Left lung (tissue), 14 donors: ENCODE measurements at places on chromosomes 6 and 20. TPM values are rescaled to one million over a fixed set of nuclear protein-coding genes. Genes with fewer than 3 reads are reported as not detected.

Gene PPP1R16B
- polyA plus RNA-seq: 10.8 TPM

Gene ZSWIM1
- polyA plus RNA-seq: 14.8 TPM

Gene PLCB4
- 8.3 TPM for polyA plus RNA-seq

Gene RTEL1
- 20.3 TPM for polyA plus RNA-seq

Gene PTGIS
- polyA plus RNA-seq: 8.2 TPM

Gene ZBTB46
- 13.8 TPM for polyA plus RNA-seq

Gene STX11
- 1.8 TPM for polyA plus RNA-seq

- no peaks in the 10 kb centered on the region for H3K36me3 ChIP-seq
- H3K4me1 ChIP-seq: peaks cover 13% of the 10 kb centered on the region
- H3K27ac ChIP-seq: no peak overlapping the region
- no peak for DNase-seq
These were observed 2.0 kb upstream of the DUSP22 start for GRCh38 chr6:290111-290922.

GRCh38 chr6:20364327-20364726 is 37.4 kb upstream of the E2F3 start:
- no peak overlapping the region for H3K4me3 ChIP-seq
- H3K27ac ChIP-seq: no peak overlapping the region

GRCh38 chr6:110353457-110354001 is 4.6 kb downstream of the METTL24 start:
- H3K4me3 ChIP-seq: no peak overlapping the region
- no peaks in the 10 kb centered on the region for H3K36me3 ChIP-seq
- H3K27ac ChIP-seq: peak overlapping the region; percentile 20

DNA sequence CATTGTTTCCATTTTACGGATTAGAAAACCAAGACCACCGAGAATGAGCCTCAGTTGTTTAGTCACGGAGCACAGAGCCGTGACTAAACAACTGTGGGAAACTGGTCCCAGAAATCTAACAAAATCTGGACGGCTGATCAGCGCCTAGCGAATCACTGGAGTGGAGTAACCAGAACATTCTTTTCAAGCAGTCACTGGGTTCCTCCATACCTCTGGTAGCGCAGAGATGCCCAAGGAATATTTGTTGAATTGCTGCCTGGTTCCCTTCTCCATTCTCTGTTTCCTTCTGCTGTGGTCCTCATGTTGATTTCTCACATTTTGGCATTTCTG is 62.0 kb downstream of the GPX5 start:
- DNase-seq: no peak
- no peaks in the 10 kb centered on the region for H3K4me1 ChIP-seq
- no peak overlapping the region for H3K27ac ChIP-seq
- peak overlapping the region; percentile 43 for H3K4me3 ChIP-seq
- no peaks in the 10 kb centered on the region for H3K36me3 ChIP-seq
- H3K27me3 ChIP-seq: peaks cover 95% of the 10 kb centered on the region

DNA sequence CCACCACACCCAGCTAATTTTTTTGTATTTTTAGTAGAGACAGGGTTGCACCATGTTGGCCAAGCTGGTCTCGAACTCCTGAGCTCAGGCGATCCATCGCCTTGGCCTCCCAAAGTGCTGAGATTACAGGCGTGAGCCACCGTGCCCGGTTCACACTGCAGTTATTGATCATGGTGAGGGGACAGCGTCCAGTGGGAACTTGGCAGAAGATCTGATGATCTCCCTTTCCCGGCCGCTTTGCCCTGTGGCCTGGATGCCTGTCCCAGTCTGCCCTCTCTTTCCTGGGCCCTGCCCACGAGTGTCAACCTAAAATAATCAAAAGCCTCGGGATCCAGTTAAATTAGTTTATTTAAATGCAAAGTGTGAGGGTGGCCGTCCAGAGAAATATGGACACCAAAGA is 42.2 kb downstream of the CPNE5 start:
- no peaks in the 10 kb centered on the region for H3K4me1 ChIP-seq
- H3K27me3 ChIP-seq: no peaks in the 10 kb centered on the region
- DNase-seq: no peak
- H3K4me3 ChIP-seq: no peak overlapping the region

- H3K36me3 ChIP-seq: no peaks in the 10 kb centered on the region
- no peak for DNase-seq
- H3K27ac ChIP-seq: peak overlapping the region; percentile 59
- H3K27me3 ChIP-seq: no peaks in the 10 kb centered on the region
- H3K4me1 ChIP-seq: peaks cover 14% of the 10 kb centered on the region
These were observed 102.4 kb upstream of the SUPT3H start for GRCh38 chr6:45479834-45480751.

GRCh38 chr6:79070206-79070825 is 7.7 kb downstream of the PHIP start:
- H3K36me3 ChIP-seq: peaks cover 8% of the 10 kb centered on the region
- no peak for DNase-seq
- H3K27ac ChIP-seq: no peak overlapping the region
- no peaks in the 10 kb centered on the region for H3K27me3 ChIP-seq
- H3K4me1 ChIP-seq: peaks cover 8% of the 10 kb centered on the region

DNA sequence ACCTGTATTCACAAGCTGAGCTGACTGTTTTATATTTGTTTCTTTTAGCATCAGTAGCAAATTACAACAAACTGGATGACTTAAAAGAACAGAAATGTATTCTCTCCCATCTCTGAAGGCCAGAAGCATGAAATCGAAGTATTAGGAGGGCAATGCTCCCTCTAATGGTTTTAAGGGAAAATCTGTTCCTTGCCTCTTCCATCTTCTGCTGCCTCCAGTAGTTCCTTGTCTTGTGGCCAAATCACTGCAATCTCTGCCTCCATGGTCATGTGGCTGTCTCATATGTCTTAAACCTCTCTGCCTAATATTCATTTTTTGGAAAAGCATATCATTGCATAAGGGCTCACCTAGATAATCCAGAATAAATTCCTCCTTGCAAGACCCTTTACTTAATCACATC is 25.2 kb upstream of the ASCC3 start:
- no peak overlapping the region for H3K4me3 ChIP-seq
- no peaks in the 10 kb centered on the region for H3K27me3 ChIP-seq
- no peak for DNase-seq
- no peak overlapping the region for H3K27ac ChIP-seq
- no peaks in the 10 kb centered on the region for H3K36me3 ChIP-seq

- DNase-seq: no peak
- H3K27me3 ChIP-seq: no peaks in the 10 kb centered on the region
- H3K4me1 ChIP-seq: no peaks in the 10 kb centered on the region
- H3K27ac ChIP-seq: no peak overlapping the region
These were observed 18.8 kb downstream of the PLCB4 start for GRCh38 chr20:9087531-9088217.

DNA sequence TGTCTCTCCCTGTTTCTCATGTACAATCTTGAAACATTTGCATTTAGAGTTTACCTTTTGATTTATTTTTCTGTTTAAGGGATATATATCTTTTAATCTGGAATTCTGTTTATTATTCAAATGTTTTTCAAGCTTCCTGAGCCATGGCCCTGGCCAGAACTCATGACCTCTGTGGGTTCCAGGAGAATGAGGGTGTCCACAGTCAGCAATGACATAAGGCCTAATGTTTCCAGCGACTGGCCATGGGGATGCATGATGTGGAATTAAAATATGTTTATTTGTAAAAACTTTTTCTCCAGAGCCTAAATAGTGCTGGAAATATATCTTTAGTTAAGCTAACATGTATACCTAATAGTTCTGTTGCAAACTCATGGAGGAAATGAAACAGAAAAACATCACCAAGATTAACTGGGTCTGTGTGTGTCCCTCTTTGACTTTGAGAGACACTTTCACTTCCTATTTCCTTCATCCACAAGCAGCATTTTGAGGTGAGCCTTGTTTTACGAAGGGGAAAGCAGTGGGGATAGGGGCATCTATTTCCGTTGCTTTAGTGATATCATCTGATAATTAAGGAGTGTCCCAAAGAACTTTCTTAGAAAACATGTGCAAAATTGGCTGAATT is 87.6 kb downstream of the SMOC2 start:
- H3K4me3 ChIP-seq: no peak overlapping the region
- H3K36me3 ChIP-seq: no peaks in the 10 kb centered on the region
- no peaks in the 10 kb centered on the region for H3K4me1 ChIP-seq
- no peak for DNase-seq

- no peaks in the 10 kb centered on the region for H3K27me3 ChIP-seq
- no peak overlapping the region for H3K4me3 ChIP-seq
- H3K36me3 ChIP-seq: no peaks in the 10 kb centered on the region
These were observed 217.1 kb downstream of the ALDH8A1 start for GRCh38 chr6:134732763-134733162.

- no peak overlapping the region for H3K4me3 ChIP-seq
- H3K27ac ChIP-seq: no peak overlapping the region
These were observed 39.8 kb upstream of the SLC17A4 start for GRCh38 chr6:25714765-25715164.

DNA sequence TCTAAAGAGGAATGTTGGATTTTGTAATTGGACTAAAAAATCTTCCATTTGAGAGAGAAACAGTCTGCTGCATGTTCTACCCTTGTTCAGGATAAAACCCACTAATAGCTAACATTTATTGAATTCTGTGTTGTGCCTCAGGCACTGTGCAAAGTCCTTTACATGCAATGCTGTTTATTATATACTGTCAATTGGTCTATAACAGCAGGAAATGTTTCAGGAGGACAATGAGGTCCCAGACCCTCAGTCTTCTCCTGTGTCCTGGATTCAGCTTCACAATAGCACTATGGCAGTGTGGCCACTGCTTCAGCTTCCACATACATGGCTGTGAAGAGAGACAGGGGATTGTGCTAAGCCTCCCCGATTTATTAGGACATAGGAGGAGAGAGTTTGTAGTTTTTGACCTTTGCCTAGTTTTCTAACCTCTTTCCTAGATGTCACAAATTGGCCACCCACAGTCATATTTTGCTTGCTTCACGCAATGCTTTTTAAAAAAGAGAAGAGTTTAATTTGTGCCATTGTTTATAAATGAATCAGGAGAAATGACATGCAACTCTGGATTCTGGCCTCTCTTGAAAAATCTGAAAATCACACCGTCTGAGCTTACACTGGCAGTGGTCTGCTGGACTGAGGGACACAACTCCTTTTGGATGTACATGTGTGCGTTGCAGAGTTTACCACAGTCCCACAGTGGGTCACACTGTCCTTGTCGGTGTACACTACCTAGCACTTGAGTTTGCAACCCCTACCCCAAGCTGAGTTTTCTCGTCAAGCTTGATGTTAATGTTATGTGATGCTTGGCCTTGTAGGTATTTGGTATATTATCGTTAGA is 11.3 kb downstream of the PTPN1 start:
- no peak for DNase-seq
- H3K4me3 ChIP-seq: no peak overlapping the region
- no peak overlapping the region for H3K27ac ChIP-seq
- H3K27me3 ChIP-seq: no peaks in the 10 kb centered on the region
- H3K4me1 ChIP-seq: peaks cover 43% of the 10 kb centered on the region

GRCh38 chr6:72519871-72520270 is 102.0 kb upstream of the KCNQ5 start:
- no peaks in the 10 kb centered on the region for H3K27me3 ChIP-seq
- no peak overlapping the region for H3K4me3 ChIP-seq
- H3K36me3 ChIP-seq: no peaks in the 10 kb centered on the region
- no peak for DNase-seq

DNA sequence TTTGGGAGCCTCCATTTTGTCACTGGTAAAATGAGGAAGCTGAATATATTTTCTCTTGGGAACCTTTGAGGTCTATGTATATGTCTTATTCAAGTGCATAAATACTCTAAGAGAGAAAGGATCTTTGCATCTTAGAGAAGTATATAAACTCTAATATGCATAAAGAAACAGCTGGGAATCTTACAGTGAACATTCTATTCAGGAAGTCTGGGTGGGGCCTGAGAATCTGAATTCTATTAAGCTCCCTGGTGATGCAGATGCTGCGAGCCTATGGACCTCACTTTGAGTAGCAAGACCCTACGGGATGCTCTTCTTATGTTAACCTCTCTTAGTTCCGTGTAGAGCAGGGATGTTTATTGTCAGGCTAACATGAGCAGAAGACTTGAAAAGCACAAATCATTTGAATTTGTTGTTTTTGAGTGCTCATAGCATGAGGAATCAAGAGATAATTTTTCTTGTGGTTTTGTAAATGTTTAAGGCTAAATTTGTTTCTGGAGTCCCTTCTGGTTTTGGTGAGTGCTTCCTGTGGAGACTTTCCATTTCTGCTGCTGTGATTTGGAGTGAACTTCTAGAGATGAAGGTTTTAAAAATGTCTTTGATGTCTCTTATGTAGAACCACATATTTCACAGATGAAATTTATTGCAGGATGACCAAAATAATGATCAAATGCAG is 281.2 kb upstream of the JAG1 start:
- no peak overlapping the region for H3K4me3 ChIP-seq
- no peak for DNase-seq
- no peaks in the 10 kb centered on the region for H3K36me3 ChIP-seq
- H3K4me1 ChIP-seq: no peaks in the 10 kb centered on the region

- H3K27ac ChIP-seq: no peak overlapping the region
- H3K4me1 ChIP-seq: no peaks in the 10 kb centered on the region
- no peak overlapping the region for H3K4me3 ChIP-seq
These were observed 351.9 kb downstream of the FOXA2 start for GRCh38 chr20:22232473-22232872.
